ENCODE measurements at places on chromosomes 7 and 10.

GRCh38 chr10:24971374-24971773 is 19.0 kb upstream of the PRTFDC1 start:
- DNase-seq, result no peak

GRCh38 chr10:34732926-34733325 is 82.2 kb downstream of the PARD3 start:
- DNase-seq, result no peak

DNA sequence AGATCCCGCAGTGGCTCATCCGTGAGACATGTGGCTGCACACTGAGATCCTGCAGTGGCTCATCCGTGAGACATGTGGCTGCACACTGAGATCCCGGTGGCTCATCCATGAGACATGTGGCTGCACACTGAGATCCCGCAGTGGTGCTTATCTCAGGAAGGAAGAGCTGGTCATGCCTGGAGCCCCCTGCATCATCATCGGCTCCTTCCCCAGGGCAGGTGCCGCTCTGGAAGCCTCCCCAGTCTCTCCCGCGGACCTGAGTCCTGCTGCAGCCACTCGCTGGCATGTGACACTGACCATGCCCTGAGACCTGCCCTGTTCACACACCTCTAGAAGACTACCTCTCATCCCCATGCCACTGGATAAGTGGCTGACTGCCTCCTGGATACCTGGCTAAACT is 181.3 kb downstream of the PTPRN2 start:
- no peak for DNase-seq

DNA sequence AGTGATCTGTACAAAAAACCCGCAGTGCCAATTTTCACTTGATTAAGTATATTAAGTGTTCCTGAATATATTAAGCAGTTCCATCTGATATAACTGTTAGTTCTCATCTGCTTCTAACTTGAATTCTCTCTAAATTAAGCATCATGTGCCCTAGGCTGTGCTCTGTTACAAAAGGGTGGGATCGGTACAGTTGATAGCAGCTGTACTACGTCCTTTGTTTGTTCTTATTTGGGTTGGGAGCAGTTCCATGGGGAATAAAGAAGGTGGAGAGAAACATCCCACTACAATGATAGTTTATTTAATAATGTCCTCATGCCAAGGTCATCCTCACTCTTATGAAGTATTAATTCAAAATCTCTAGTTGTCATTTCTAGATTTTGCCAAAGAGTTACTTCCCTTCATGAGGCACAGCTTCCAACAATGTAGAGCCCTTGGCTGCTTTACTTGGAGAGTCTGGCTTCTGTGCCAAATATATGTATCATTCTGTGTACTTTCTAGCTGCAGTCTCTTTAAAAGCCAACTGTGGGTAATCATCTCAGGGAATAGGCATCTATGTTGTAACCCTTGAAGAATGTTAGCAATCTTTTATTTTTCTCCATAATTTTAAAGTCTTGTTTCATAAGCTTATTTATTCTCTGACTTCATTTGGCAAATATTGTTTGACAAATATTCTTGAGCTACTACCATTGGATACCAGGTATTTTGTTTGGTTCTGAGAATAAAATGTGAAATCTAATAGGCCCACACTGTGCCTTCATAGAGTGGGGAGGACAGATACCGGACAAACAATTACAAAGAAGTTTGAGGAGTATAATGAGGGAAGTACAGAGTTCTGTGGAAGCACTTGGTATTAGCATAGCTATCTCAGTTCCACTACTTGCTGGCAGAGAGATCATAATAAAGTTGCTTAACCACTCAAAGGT is 22.4 kb upstream of the AHR start:
- no peak for DNase-seq

DNA sequence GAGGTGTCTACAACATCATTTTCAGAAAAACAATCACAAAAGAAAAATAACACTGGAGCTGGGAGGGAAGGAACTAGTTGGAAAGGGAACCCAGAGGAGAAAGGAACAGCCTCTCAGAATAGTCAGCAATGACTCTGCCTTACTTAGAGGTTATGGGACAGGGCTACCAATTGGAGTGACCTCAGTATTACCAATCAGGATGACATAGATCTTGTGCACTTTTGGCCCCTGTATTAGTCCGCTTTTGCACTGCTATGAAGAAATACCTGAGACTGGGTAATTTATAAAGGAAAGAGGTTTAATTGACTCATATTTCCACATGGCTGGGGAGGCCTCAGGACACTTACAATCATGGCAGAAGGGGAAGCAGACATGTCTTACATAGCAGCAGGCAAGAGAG is 99.7 kb upstream of the SDK1 start:
- no peak for DNase-seq

DNA sequence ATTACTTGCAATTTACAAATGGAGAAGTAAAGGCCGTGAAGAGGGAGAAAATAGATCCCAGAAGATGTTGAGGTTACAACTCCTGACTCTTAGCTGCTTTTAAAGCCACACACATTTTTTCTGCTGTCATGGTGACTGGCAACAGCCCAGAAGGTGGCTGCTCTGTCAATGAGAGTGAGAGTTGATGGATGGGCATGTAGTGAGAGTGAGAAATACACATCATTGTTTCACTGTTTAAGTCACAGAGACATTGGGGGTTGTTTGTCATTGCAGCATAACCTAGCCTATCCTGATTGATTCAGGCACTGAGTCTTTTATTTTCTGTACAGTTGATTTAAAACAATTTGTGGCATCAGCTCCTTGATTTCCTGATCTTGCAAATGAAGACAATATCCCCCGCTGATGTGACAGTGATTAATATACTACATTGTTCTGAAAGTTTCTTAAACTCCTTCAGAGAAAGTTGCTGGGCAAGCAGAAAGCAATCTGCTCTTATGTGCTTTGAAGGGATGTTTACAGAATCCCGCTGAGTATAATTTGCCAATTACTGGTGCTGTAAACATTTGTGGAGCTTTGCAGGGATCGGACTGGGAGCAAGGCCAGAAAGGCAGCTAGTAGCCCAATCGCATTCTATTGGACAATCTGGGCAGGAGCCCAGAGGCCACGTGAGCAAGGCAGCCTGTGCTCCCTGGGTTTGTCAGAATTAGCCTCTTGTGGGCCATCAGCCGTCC is 229.6 kb downstream of the PRPF18 start:
- peak; percentile 75 for DNase-seq

- no peak for DNase-seq
Measured at GRCh38 chr7:149753375-149754233, 19.8 kb downstream of the ZNF467 start.

DNA sequence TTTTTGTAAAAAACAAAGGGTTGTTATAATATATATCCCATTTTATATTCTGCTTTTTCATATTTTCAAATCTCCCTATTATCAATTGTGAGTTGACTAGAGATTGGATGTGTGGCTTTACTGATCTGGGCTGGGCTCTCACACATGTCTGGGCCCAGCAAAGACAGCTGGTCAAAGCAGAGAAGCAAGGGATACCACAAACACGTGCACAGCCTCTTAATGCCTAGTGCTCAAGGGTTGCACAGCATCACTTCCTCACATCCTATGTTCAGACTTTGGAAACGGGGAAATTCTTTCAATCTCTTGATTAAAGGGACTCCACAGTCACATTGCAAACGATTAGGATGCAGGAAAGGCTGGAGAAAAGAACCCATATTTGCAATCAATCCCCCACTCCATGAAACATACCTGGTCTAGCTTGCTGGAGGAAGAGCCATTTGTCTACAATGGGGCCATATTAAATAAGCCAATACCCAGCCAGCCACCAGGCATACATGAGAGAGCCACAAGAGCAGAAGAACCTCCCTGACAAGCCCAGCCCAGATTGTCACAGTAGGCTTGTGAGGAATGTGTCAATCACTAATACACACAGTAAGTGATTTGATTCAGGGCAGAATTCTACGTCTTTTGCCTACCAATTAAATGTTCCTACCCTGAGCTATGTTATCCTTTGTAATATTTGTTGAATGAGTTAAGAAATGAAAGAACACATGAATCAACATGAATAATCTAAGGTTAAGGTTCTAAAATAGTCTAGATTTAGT is 431.2 kb downstream of the TNS3 start:
- no peak for DNase-seq

DNA sequence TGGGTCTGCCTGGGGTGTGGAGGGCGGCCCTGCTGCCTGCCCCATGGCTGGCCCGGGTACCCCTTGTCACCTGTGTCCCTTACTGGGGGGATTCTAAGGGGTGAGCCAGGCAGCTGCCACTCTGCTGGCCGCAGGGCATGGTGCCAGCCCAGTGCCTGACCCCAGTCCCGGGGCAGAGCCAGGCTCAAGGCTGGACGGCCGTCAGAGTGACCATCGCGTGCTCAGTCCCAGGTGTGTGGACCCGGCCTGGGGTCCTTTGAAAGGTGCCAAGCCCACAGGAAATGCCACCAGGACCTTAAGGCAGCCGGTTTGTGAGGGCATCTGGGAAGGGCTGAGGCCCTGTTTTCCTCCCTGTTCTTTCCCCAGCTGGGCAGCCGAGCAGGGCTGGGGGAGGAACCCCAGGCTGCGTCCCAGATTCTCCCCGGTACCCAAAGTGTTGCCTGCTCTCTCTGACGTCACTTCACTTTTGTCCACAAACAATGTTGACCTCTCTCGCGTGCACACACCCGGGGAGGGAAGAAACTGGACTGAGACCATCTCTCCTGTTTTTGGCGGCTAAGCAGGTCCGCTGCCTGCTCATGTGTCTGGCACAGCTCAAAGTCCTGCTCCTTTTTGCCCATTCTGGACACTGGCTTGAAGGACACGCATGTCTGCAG is 37.6 kb downstream of the PAPOLB start:
- no peak for DNase-seq

GRCh38 chr7:47638679-47639315 is 56.9 kb upstream of the TNS3 start:
- no peak for DNase-seq

DNA sequence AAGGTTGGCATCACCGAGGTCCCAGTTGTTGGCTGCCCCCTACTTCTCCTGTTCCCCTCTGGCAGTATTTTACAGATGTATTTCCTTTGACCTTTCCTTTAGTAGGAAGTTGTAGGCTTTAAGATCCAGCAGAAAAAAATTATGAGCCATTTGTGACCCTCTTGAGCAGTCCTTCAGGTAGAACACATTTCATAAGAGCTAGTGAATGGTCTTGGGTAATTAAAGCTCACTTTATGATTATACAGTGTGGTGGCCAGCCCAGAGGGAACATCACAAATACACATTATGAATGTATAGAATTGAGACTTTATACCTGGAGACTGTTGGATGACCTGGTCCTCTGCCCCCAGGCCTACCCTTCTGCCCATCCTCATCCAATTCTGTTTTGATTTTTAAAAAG is 57.0 kb downstream of the KAT6B start:
- DNase-seq, result no peak

DNA sequence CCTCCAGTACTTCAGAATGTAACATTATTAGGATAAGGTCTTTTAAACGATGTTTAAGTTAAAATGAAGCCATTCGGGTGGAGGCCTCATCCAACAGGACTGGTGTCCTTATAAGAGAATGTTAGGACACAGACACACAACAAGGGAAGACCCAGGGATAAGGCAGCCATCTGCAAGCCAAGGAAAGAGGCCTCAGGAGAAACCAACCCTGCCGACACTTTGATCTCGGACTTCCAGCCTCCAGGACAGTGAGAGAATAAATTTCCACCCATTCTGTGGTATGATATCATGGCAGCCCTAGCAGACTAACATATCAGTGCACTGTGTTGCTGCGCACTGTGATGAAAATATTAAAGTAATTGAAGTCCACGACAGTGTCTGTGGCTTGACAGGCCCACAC is 250.8 kb downstream of the COBL start:
- DNase-seq, result no peak

DNA sequence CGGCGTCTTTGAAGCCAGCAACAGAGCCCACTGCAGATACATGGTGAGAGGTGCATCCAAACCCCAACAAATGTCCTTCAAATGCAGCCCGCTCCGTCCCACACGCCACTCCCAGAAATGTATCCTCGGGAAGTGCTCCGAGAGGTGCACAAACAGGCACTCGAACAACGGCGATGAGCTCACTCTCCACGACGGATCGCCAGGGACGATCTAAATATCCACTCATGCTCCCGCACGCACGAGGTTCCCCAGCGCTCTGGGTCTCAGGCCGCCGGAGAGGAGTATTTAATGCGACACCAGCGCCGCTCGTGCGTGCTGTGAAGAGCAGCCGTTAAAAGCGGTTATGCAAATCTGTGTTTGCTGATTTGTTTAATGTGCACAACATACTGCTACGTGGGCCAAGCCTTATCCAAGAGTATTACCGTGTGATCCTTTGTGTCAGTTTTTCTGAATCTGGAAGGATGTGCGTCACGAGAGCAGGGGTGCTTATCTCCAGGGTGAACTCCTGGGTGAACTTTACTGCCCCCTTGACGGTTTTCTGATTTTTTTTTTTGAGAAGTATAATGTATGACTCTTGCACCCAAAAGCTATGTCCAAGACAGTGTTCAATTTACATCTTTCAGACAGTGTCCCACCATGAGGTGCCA is 48.5 kb upstream of the PPP2R2D start:
- DNase-seq, result no peak

- DNase-seq, result no peak
Measured at GRCh38 chr7:64653721-64654401, 12.1 kb upstream of the ZNF107 start.

- DNase-seq, result no peak
Measured at GRCh38 chr10:24984906-24985305, 31.1 kb downstream of the ENKUR start.

- no peak for DNase-seq
Measured at GRCh38 chr7:51227861-51228260, 88.7 kb downstream of the COBL start.

- DNase-seq, result no peak
Measured at GRCh38 chr7:143418681-143419458, 10.2 kb upstream of the EPHA1 start.

GRCh38 chr7:56188823-56189346 is 72.7 kb upstream of the NUPR2 start:
- DNase-seq, result no peak

Measured in NCI-H2227 treated with DMSO at 0.1 percent for 48 hours (cell line).